CMK (cell line): ENCODE measurements at places on chromosomes 1 and 21.
A peak's percentile ranks its signal among the peaks of the same experiment; 100 is the strongest.

DNA sequence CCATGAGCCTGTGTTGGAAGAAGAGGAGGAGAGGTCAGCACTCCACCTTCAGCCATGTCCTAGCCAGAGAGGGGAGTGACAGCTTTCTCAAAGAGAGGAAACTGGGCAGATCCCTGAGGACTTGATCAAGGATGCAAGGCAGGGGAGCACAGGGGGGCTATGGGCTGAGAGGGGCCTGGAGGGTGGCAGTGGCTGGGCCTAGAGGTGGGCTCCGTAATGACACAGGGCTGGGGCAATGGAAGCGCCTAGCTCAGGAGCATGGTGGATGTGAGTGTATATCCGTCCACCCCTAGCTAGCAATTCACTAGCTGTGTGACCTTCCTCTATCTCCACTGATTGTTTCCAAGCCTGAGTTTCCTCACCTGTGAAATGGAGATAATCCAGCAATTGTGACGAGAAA lies 32.6 kb downstream of the NEK2 start:
- DNase-seq = no peak

DNA sequence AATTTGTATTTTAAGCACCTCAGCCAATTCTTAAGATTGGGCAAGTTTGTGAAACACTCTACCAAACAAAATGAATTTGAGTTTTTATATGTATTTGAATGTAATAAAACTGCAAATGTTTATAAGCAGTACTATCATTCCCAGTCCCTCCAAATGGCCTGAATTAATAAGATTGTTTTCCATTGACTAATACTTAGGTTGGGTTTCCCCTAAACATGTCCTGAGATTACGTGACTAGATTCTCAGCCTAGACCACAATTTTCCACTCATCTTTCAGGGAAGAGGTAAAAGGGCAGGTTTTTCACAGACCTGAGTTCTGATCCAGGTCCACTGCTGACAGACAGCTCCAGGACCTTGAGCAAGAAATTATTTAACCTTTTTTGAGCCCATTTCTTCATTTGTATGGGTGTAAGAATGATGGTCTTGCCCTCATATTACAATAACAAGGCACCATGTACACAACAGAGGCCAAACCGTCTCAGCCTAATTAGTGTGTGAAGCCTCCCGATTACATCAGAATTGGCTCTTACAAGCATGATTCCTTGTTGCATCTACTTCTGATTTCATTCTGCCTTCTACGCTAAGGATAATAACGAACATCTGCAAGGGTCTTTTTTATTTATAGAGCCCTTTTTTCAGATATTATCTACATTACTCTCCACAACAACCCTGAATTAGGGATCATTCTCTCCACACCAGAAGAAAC lies 51.2 kb downstream of the BEND5 start:
- DNase-seq = no peak

- DNase-seq = no peak
Measured at GRCh38 chr21:40882192-40882915, 35.4 kb upstream of the DSCAM start.

GRCh38 chr1:156259805-156260204 lies 11.9 kb upstream of the PAQR6 start:
- no peak for DNase-seq

DNA sequence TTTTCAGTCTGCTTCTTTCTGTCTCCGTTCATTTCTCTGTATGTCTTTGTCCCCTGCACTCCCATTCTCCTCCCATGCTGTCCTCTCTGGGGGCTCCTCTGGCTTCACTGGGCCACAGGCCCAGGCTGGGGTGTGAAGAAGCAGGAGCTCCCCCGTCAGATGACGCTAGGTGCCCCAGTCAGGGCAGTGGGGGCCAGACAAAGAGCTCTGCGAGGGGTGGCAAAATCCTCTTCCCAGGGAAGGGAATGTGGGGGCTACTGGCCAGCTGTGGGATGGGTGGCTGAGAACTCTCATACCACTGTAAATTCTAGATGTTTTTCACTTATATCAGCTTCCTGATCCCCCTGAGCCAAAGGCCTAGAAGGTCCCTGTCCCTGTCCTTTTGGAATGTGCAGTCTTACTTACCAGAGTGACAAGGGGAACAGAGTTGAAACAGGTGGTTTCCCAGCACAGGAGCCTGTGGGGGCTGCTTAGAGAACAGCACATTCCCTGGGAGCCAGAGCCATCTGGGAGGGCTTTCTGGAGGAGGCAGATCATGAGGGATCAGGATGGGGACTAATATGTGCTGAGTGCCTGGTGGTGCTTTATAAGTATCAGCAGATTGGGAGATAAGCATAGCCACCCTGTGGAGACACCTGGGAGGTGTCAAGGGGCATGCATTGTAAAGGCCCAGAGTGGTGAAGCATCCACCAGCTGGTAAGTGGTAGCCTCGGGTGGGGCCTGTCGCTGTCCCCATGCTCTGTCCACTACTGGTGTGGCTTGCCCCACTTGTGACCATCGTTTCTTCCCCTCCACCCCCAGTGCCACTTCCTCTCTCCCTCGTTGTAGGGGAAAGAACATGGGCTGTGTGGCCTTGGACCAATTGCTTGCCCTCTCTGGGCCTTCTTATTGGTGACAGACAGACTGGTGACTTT lies 10.1 kb upstream of the PADI1 start:
- no peak for DNase-seq

DNA sequence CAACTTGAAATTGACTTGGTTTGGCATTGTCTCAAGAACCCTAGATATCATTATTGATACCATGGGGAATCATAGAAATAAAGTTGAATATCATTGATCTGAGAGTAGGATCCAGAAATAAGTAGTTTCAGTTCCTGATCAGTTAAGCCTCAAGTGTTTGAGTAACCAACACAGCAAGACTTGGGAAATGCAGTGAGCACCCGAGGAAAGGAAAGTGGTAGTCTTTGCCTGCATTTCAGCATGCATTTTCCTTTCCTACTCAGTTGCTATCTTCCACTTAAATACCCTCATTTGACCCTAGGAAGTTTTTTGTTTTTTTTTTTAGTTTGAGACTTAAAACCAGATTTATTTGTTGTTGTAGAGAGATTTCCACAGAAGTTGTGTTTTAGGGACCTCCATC lies 18.9 kb downstream of the CLEC20A start:
- no peak for DNase-seq

DNA sequence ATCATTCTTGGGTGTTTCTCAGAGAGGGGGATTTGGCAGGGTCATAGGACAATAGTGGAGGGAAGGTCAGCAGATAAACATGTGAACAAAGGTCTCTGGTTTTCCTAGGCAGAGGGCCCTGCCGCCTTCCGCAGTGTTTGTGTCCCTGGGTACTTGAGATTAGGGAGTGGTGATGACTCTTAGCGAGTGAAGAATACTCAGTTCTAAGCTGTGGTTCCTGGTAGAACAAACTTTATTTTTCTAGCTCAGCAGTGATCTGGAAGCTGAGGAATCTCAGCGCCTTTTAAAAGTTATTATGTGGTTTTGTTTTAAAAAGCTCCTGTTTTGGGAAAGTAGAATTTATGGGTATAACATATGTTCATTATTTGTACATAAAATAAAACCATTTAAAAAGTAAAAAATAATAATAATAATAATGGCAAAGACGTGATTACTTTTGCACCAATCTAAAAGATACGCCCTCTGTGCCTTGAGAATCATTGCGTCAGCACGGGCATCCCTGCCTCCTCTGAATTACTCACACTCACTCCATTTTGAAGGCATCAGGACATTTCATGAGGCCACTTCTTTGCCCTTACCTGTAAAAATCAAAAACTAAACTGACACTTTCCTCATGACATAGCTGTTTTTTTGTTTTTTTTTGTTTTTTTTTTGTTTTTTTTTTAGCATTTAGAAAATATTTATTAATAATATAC lies 29.7 kb upstream of the TNFRSF1B start:
- DNase-seq = no peak

DNA sequence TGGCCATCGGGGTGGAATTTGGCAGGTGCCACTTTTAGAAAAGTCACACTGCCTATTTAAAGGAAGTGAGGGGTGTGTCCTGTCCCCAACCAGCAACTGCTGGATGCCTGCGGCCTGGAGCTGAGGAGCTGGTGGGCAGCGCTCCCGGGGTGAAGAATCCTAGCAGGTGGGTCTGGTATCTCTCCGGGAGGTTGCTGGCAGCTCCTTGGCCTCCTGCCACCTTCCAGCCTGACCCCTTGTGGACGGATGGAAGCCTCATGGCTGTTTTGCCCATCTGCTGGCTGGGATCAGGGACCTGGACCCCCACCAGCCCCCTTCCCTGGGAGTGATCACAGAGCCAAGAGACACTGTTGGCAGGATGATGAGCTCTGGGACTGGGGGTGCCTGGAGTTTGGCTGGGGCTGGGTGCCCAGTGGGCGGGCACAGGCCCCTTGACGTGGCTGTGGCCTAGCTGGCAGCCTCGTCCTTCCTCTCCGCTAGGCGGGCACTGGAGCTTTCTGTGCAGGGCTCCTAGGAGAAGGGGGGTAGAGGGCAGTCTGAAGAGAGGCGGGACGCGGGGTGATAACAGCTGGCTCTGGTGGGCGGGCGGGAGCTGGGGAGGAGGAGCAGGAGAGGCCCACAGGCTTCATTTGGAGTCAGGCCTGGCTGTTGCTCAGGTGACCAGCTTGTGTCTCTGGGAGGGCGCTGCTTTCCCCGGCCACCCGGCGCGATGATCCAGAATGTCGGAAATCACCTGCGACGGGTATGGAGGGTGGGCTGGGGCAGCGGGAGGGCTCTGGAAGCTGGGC lies at the start of gene ACOT11:
ACOT11 (plus strand) TSS at position 628 of the 788 bp plus-strand sequence; CDS start at position 710, 82 bp downstream.
- peak; percentile 62 for DNase-seq

DNA sequence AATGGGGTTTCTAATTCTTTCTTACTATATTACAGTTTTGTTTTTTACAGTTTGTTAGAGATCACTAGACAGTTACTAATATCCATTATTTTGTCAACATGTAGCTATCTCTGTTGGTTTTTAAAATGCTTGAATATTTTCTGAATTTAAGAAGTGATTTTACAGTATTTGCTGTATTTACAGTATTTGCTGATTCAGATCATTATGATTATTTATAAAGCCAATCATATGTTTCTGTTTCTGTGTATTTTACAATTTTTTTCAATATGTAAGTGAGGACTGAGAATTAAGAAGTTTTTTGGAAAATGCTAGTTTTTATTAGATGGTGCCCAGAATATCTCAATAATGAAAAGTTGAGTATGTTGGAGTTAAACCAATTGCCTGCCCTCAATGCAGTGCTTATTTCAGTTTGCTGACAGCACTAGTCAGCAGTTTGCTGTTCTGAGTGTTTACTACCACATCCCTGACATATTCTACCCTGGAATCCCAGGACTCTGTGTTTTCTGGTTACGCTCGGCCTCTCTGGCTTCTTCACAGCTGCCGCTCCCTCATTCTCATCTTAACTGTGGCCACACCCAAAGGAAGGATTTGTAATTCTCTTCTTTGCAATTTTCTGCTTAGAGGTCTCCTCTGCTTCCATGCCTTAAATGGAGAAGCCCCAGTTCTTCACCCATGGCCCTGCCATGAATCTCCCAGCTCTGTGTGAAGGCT lies 68.0 kb upstream of the BACH1 start:
- DNase-seq = no peak

DNA sequence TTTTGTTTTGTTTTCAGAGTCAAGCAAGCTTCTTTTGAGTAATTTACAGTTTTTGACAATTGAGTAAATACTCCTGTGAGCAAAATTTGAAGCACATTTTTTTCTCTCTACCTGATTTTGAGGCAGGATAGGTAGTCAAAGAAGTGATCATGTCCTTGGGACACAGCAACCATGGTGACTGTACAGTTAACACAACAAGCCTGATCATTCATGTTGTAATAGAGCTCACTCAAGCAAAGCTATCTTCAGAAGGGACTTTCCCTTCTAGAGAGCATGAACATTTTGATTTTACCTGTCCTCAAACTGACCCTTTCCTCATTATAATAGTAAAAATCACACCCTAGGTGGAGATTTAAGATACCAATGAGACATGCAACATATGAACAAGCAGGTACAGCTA lies 126.5 kb upstream of the KCNK1 start:
- DNase-seq = no peak

GRCh38 chr1:222071387-222071786 lies 329.5 kb upstream of the DUSP10 start:
- DNase-seq = no peak

- DNase-seq = no peak
Measured at GRCh38 chr1:150562446-150563339, 13.5 kb downstream of the ADAMTSL4 start.

GRCh38 chr1:12448746-12449177 lies 169.2 kb downstream of the DHRS3 start:
- peak; percentile 87 for DNase-seq

DNA sequence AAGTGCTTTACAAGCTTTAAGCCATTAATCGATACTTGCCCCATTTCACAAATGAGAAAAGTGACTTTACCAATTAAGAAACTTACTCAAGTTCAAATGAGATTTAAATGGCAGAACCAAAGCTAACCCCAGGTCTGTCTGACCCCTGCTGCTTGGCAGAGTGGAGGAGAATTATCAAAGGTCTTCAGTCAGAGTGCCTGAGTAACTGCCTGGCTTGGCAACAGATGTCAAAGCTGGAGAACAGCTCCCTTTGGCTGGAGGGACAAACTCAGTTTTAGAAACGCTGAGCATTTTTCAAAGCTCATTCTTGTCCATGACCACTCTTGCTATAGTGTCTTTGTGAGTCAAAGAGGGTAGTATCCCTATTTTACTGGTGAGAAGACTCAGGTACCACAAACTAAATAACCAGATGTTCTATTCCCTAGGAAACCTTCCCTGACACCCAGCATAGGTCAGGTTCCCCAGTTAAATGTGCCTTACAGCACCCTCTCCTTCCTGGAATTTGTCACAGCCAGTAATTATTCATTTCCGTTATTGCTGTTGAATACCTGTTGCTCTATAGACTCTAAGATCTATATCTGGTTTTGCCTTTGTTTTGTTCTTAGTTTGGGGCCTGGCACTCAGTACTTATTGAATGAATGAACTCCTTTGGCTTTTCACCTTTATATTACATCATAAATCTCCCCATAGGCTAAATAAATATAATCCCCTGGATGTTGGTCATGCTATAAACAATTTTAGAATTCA lies 5.0 kb upstream of the BCAR3 start:
- no peak for DNase-seq

DNA sequence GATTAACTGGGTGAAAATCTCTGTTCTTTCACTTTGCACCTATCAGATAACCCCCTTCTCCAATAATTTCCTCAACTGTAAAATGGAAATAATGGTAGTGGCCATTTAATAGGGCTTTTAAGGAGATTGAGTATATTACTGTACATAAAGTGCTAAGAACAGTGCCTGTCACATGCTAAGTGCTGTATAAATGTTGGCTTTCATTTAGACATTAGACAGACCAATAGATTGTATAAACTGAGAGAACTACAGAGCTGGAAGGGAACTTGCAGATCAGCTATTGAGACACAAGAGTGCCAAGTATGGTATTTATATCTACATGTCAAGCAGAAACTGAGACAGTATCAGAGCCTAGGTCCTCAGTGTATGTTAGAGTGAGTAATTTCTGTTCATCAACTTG lies 934.7 kb downstream of the PLA2G4A start:
- no peak for DNase-seq

- DNase-seq = no peak
Measured at GRCh38 chr1:35281565-35281964, 13.1 kb downstream of the ZMYM4 start.

DNA sequence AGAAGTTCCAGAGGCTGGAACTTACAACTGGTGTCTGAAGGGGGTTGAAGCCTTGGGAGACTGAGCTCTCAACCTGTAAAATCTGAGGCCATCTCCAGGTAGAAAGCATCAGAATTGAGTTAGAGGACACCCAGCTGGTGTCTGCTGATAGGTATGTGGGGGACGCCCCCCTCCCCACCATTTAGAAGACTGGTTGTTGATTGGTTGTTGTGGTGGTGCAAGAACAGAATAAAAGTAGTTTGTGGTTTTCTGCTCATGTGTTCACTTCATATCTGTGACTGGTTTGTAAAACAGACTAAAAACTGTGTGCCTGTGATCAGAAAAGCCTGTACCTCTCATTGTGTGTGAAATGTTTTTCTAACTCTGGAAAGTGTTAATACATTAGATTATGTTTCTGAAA lies 33.2 kb upstream of the PDE4B start:
- DNase-seq = no peak
